Anterior cingulate cortex (tissue), 58 donors: ENCODE measurements at places on chromosomes 1 and 21.

DNA sequence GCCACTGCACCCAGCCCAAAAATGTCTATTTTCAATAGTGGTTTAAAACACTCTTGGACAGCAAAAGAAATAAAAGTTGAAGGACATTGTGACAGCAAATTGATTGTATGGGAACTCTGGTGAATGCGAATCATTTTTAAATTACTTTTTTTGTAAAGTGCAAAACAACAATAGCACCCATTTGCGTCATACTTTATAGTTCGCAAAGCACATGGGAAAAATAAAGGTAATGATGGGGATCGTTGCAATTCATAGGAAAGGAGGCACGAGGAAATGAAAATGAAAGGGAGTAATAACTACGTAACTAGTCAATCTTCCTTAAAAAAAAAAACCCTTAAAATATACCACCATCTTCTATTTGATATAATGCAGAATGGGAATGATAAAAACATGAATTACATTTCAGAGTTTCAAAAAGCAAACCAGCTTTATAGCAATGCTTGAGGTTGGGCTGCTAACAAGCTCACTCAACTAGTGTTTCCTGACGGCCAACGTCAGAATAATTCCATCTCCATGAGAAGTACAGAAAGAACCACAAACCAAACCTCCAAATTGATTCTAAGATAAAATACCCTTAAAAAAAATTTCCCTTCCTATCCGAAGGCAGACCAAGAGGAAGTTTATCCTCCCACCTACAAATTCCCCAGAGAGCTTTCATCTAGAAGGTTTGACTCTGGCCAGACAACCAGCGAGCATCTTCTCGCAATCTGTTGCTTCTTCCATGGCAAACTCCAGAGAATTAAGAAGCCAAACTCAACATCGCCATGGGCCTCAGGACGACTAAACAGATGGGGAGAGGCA lies at the start of gene EDARADD:
Gene EDARADD (plus strand): TSS at position 606 of the 801 bp plus-strand sequence. CDS start 159 bp downstream, at position 765.
- DNase-seq = no peak

GRCh38 chr1:76508871-76509270 lies 358.4 kb upstream of the ST6GALNAC5 start:
- DNase-seq = no peak

DNA sequence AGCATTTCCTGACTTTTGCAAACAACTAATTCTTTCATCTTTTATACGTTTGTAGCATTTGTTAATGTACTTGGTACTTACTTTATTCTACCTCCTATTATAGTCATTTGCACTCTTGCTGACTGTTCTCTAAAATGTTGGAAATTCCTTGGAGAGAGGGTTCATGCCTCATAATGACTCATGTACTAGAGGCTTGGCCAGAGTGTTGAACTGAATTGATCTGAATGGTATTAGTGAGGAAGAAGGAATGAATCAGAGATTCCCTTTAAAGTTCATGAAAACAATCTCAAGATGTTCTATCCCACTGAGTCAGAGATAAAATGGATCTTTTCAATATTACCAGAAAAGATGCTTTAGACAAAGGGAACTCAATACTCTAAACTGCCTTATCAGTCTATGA lies 383.4 kb downstream of the SEC16B start:
- no peak for DNase-seq

GRCh38 chr21:44300262-44300959 lies 558 bp downstream of the PFKL start:
- DNase-seq = no peak

DNA sequence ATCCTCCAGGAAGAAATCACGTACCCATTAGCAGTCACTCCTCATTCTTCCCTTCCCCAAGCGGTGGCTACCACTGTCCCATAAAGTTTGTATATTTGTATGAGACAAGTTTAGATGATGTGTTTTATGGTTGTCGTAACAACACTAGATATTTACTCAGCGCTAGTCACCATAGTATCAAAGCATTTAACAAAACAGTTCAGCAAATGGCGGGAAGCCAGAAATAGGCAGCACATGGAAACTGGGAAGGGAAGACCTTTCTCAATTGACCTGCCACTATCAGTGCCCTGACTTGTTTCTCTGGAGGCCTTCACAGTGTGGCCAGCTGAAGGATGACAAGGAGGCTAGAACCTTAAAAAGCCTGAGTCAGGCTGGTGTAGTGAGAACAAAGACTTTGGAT lies 31.1 kb downstream of the CNST start:
- DNase-seq = no peak

DNA sequence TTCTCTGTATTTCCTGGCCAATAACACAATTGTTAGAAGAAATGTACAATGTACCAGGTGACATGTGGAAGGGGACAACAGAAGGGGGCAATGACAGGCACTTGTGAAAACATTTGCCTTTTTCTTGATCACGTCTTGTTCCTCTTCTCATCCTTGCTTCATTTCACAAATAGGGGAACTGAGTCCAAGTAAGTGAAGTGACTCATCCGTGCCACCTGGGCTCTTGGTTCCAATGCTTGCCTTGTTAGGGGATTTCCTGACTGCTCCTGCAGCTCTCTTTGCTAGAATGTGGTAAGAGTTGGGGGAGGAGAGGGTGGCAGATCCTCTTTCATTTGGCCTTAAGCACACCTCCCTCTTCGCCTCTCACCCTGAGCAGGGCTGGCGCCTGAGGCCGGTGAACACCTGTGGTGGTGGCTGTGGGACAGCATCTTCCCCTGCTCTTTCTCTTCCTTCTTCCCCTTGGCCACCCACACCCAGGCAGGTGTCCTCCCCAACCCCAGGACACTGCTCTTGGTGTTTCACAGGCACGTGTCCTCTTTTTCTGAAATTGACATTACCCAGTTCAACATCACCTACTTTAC lies 2.2 kb upstream of the RHEX start:
- no peak for DNase-seq

DNA sequence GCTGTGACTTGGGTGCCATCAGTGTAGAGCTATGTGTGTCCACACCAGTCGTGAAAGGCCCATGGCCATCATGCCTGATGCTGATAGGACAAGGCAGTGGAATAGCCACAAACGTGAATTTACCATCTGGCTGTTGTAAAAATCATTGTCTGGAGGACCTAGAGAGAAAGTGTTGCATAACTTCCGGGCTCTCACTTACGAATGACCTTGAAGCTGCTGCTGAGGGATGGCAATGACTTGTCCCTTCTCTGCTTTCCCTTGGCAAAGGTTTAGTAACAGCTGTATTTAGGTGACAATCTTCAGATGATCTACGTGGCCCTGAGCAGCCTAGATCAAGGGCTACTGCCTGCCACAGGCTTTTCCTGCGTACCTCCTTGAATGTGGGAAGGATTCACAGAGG lies 5.8 kb downstream of the ATP1B1 start:
- no peak for DNase-seq

GRCh38 chr1:234963180-234963903 lies 165.3 kb downstream of the TOMM20 start:
- no peak for DNase-seq

DNA sequence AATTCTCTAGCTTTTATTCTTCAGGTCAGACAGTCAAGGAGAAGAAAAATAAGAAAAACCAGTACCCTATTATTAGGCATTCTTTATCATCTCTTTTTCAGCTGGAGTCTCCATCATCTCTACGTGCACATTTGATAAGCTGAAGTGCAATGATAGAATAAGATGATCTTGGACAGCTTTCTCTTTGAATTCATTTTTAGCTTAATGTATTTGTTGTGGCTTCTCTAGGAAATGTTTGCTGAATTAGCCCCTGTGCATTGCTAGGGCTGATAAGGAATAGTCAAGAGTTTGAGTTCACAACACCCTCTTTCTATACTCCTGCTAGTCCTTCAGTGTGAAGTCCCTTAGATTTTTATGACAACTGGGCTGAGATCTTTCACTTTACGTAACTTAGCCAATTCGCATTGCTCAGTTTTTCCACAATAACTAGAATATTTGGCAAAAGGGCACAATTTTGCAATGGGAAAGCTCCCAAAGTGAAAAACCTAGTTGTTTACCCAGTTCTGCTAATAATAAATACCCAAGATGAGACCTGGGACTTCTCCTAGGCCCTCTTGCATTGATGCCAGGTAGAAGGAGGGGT lies 7.0 kb upstream of the KCNJ15 start:
- DNase-seq = no peak

- no peak for DNase-seq
These were observed 56.1 kb downstream of the DNTTIP2 start for GRCh38 chr1:93822730-93823425.

GRCh38 chr1:208410409-208410808 lies 166.2 kb upstream of the PLXNA2 start:
- DNase-seq = no peak

GRCh38 chr21:31732597-31733550 lies 956 bp upstream of the SCAF4 start:
- no peak for DNase-seq

GRCh38 chr1:191371626-191372025 lies 786.6 kb upstream of the RGS18 start:
- no peak for DNase-seq

DNA sequence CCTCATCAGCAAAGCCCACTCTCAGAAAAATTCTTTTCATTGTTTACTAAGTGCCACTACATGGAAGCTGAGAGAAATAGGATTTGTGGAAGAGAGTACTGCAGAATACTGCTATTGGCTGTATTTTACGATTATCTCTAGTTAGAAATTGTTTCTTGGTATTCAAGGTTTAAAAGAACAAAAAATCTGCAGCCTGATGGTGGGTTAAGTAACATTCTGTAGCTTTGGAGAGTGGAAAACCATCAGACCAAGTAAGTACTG lies 27.3 kb downstream of the PTTG1IP start:
- DNase-seq = no peak

DNA sequence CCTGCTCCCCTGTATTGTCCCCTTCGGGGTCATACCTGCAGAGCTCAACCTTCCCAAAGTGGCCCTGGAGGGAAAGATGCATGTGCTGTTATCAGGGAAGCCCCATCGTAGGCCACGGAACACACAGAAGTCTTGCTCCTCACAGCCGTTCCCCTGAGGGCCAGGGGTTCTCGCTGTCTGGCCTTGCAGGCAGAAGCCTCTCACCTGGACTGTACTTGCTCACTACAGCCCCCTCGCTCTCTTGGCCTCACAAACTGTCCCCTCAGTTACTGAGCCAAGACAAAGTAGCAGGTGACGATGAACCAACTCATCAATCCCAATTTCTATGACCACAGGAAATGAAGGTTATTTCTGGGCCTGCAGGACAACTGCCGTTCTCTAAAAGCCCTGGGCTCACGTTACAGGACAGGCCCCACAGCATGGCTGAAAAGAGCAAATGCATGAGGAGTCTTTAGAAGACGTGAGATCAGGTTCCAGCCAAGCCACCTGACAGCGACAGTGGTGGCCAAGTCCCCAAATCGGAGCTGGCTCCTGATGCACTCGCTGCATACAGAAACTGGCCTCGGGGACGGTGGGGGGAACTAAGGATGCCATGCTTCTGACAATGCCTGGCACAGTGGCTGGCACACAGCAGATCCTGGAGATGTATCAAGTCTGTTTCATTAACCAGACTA lies 95.0 kb downstream of the RAVER2 start:
- no peak for DNase-seq

- DNase-seq = no peak
These were observed 22.6 kb upstream of the SRSF10 start for GRCh38 chr1:24002695-24003094.

DNA sequence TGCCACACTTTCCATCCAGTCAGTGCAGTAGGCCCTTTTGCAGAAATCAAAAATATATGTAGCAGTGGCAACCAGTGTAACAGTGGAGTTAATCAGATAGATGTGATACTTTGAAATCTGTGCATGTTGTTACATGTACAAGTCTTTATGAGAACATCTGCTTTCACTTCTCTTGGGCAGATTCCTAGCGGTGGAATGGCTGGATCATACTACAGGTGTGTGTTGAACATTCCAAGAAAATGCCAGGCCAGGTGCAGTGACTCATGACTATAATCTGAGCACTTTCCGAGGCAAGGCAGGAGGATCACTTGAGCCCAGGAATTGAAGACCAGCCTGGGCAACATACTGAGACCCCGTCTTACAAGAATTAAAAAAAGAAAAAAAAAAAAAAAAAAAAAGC lies 55.3 kb downstream of the GNB1 start:
- no peak for DNase-seq

DNA sequence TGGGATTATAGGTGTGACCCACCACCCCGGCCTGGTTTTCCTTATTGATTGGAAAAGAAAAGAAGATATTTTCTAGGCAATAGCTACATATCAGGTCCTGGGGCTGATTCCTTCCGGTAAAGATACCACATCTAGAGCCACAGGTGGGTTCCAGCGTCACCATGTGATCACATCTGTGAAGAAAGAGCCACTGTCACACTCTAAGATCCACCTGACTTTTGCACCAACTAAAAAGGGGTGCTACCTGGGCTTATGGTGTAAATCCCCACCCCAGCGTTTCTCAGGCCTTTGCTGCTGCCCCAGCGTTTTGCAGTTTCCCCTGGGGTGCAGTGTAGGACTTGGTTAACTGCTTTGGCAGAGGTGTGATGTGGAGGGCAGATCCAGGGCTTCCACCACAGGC lies 22.3 kb upstream of the PDE9A start:
- DNase-seq = no peak

DNA sequence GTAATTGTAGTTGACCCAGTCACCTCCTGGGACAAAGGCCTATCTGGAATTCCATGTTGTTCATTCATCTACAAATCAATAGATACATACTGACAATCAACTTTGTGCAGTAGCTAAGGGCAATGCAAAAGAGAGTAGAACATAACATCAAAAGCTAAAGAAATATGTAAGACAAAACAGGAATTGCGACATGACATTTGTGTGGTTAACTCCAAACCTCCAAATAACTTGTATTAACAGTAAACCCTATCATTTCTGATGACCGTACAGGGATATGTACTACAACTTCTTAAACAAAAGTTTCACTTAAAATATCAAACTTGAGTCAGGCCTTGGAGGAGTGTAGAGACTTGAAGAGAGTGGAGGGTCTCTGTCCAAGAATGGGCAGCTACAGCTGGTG lies 317.6 kb downstream of the SPATA17 start:
- no peak for DNase-seq

- no peak for DNase-seq
These were observed 100.0 kb upstream of the SERTAD4 start for GRCh38 chr1:210132582-210132981.

DNA sequence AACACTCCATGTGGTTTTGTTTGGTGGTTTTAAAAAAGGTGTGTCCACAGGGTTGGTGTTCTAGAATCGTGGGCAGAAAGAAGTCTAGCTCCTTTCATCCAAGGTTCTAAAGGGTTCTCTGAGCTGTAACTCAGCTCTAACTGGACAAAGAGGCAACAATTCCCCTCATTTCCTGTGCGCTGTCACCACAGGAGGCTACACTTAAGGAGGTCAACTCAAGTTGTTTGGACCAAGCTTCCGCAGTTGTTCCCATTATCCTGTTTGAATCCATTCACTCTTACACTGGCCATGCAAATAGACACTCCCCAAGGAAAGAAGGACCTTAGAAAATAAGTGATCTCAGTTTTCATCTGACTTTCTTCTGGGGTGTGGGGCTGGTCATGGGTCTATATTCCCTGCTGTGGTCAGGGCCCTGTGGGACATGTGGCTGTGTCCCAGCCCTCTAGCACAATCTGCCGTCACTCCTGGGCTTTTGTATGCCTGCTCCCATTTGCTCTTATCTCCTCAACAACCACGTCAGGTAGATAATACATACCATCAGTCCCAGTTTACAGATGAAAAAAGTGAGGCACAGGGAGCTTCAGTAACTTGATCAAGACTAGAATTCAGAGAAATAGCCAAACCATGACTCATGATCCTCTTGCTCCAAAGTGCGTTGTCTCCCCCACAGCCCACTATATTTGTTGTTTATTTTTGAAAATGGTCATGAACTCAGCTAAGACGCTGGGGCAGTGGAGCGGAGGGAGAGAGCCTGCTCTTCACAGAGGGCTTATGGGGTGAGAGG lies 103.6 kb downstream of the RHOU start:
- no peak for DNase-seq

GRCh38 chr1:54124472-54124871 lies 28.3 kb downstream of the CDCP2 start:
- no peak for DNase-seq

- DNase-seq = no peak
These were observed 25.1 kb downstream of the RRP1 start for GRCh38 chr21:43814215-43815106.
